ENCODE measurements at places on chromosomes 13 and 19.

GRCh38 chr13:29846475-29847256 is 3.8 kb downstream of the UBL3 start:
- no peak for DNase-seq

- no peak for DNase-seq
Observed at GRCh38 chr19:4051175-4052101, 15.3 kb downstream of the ZBTB7A start.

DNA sequence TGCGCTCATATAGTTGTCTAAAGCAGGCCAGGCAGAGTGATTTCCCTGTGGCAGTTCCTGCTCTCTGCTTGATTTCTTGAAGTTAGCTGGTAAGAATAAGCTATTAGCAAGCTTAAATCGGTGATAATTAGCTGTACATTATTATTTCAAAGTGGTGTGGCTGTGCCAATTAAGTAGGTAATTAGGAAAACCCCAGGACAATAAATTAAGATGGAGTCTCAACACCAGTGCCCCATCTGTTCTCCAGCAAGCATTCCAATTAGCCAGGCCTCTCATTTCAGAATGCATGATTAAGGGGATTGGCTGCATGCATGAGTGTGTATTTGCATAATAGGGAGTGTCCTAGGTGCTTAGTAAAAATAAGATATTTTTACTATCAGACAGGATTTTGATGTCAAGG is 342.3 kb downstream of the GPC5 start:
- DNase-seq, result no peak

DNA sequence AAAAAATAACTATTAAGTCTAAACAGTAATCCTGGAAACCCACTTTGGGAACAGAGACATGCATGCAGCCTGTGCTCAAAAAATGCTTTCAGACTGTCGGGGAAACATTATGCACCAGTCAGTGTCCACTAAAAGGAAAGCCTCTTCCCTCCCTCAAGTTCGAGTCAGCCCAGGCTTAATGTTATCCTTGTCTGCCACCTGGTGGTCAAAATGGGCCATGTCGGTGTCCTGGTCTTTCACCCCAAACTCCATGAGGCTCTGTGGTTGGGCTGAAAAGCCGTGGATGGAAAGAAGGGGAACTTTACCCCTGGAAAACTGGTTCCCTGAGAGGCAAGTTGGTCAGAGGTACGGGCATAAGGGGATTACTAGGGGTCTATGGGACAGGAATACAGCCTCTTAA is 88.4 kb upstream of the ZNF492 start:
- DNase-seq, result no peak

- DNase-seq, result no peak
Observed at GRCh38 chr13:92300651-92301050, 902.2 kb downstream of the GPC5 start.

DNA sequence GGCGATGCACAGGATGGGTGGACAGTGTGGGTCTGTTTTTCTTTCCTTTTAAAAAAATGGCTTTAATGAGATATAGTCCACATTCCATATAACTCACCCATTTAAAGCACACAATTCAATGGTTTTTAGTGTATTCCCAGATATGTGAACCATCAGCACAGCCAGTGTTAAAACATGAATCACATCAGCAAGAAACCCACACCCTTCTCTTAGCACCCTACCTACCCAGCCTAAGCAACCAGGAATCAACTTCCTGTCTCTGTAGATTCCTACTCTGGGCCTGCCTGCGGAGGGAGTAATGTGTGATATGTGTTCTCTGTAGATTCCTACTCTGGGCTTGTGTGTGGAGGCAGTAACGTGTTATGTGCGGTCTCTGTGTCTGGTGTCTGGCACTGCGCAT is 11.9 kb downstream of the TMEM255B start:
- no peak for DNase-seq

DNA sequence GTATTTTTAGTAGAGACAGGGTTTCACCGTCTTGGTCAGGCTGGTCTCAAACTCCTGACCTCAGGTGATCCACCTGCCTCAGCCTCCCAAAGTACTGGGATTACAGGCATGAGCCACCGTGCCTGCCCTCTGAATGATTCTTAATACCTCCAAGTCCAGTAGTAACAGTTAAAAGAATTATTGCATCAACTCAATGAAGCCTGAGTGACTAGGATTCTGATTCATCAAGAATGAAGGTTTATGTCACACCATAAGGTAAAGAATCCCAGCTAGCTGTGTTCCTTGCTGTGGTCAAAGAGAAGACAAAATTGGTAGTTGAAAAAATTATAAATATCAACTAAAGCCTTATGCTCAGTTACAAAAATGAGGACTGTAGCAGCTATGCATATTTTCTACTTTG is 81.2 kb upstream of the ABCC4 start:
- DNase-seq, result no peak

GRCh38 chr19:36060430-36060829 is 5.7 kb downstream of the WDR62 start:
- DNase-seq, result no peak

DNA sequence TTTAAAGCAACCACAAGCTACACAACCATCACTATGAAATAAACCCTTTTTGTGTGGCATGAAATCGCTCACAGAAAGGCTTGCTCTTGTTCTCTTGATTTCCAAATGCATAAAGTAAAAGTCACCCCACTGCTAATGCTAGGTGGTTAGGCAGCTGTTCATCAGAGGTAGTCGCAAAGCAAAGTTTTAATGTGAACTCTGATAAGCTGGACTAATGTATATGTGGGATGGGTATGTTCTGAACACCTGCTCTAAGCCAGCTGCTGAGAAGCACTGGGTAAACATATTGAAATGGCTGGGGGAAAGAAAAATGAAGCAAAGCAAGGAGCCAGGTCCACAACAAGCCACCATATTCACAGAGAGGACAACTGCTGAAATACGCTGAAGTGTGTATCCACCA is 142.3 kb downstream of the KLF12 start:
- no peak for DNase-seq

Measured in activated T-helper 1 cell treated with anti-CD3 and anti-CD28 coated beads, Interleukin-2, amount 50 U/mL, for 16 hours (primary cell).